ENCODE measurements at places on chromosomes 7 and 10.

GRCh38 chr7:30462179-30462578 lies 16.4 kb downstream of the NOD1 start:
- DNase-seq = no peak

DNA sequence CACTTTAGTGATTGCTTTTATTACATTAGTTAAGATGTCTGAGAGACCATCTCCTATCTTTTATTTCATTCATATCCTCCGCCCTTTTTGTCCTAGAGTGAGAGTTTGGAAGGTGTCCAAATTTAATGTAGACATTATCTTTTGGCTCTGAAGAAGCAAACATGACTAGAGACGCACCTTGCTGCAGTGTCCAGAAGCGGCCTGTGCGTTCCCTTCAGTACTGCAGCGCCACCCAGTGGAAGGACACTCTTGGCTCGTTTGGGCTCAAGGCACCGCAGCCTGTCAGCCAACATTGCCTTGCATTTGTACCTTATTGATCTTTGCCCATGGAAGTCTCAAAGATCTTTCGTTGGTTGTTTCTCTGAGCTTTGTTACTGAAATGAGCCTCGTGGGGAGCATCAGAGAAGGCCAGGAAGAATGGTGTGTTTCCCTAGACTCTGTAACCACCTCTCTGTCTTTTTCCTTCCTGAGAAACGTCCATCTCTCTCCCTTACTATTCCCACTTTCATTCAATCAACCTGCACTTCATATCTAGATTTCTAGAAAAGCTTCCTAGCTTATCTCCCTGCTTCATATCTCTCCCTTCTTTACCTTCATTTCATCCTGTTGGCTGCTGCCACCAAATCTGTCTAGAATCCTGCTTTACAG lies 10.4 kb upstream of the CLCN1 start:
- DNase-seq = peak; percentile 74

DNA sequence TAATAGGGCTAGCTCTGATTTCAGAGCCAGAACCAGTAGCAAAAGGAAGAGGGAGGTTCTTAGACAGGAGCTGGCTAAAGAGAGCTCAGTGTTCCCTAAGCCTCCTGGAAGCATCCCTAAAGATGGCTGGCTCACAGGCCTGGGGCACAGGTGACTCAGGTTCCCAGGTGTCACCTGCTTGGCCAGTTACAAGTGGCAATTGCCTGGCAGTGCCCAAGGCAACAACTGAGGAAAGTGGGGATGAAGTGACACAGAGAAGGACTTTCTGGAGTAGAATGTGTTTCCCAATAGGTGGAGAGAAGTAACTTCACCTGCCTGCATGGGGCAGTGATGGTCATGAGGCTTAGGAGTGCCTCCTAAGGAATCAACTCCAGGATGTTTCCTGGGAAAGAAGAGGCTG lies 66.5 kb upstream of the EEPD1 start:
- no peak for DNase-seq

- no peak for DNase-seq
Measured at GRCh38 chr7:20235288-20235687, 18.1 kb upstream of the MACC1 start.

DNA sequence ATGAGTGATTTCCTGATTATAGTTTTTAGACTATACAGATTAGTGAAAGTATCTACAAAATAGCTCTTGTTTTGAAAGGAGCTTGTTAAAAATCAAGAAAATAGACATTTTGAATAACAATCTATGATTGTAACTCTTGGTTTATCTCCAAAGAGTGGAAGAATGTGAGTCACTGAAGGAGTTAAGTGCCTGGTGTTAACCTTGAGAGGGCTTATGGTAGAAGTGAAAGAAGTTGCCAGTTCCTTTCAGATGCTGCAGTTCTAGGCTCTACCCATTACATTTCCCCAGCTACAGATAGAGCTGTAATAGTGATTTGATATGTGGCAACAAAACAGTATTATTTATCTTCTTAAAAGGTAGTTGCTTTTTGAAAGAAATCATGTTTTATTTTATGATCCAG lies 12.7 kb downstream of the NRBF2 start:
- DNase-seq = no peak

- DNase-seq = no peak
Measured at GRCh38 chr7:101792051-101792681, 25.3 kb upstream of the CUX1 start.

DNA sequence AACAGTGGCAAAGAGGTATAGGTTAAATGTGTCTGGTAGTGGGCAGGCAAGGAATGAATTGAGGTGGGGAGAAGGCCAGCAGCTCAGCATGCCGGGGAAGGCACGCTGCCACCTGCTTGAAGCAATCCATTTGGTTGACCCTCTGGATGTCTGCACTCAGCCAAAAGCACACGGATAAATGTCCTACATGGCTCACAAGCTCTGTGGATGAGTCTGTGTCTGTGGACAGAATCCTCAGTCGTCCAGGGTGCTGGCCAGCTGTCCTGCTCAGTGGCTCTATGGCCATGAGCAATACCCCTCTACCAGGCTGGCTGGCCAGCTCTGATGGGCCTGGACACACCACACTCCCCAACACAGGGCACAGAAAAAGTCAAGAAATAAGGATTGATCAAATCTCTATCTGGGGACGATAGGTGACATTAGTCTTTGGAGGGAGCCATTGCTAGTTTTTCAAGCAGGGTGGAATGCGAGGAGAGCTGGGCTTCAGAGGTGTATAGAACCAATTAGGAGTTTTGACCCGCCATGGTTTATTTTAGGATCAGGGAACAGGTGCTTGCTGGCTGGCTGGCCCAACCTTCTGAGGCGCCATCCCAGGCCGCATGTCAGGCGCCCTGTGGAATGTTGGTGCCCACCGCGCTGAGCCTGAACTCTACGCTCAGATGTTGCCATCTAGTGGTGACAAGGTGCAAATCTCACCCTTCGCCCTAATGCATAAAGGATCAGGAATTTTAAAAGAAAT lies 493.4 kb downstream of the TNS3 start:
- DNase-seq = peak; percentile 18

DNA sequence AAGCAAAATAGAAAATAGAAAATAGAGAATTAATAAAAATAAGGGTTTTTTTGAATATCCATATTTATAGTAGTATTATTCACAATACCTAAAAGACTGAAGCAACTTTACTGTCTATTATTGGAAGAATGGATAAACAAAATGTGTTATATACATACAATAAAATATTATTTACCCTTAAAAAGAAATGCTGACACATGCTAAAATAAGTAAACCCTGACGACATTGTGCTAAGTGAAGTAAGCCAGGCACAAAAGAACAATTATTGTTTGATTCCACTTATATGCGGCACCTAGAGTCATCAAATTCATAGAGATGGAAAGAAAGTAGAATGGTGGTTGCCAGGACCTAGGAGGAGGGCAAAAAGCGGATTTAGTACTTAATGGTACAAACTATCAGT lies 39.0 kb downstream of the LRRC17 start:
- DNase-seq = no peak

- DNase-seq = no peak
Measured at GRCh38 chr10:132893090-132893489, 49.3 kb downstream of the CFAP46 start.

GRCh38 chr7:98470485-98471240 lies 69.8 kb upstream of the BAIAP2L1 start:
- peak; percentile 3 for DNase-seq

DNA sequence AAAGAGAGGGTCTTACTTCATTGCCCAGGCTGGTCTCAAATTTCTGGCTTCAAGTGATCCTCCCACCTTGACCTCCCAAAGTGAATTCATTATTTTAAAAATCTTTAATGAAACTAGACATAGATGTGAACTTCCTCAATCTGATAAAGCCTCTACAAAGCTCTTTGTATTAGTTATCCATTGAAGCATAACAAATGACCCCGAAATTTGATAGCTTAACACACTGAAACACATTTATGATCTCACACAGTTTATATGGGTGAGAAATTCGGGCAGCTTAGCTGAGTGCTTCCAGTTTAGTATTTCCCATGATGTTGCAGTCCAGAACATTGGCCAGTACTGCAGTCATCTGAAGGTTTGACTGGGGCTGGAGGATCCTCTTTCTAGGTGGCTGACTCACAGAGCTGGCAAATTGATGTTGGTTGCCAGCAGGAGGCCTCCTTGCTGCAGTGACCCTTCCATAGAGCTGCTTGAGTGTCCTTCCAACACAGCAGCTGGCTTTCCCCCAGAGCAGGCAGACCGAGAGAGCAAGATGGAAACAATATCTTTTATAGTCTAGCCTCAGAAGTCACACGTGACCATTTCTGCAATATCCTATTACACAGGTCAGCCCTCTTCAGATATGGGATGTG lies 16.6 kb upstream of the WNT8B start:
- DNase-seq = no peak

- no peak for DNase-seq
Measured at GRCh38 chr10:74047304-74047703, 49.4 kb downstream of the VCL start.

GRCh38 chr10:93186653-93187052 lies 113.0 kb downstream of the CYP26A1 start:
- DNase-seq = no peak

GRCh38 chr7:95686109-95686508 lies 86.2 kb upstream of the DYNC1I1 start:
- DNase-seq = no peak
